ENCODE measurements at places on chromosomes 7 and 10.
A peak's percentile ranks its signal among the peaks of the same experiment; 100 is the strongest.

- DNase-seq = no peak
These were observed 3.3 kb downstream of the SEMA3A start for GRCh38 chr7:84191261-84191660.

GRCh38 chr7:135167365-135167917 lies 3.1 kb downstream of the CYREN start:
- no peak for DNase-seq

DNA sequence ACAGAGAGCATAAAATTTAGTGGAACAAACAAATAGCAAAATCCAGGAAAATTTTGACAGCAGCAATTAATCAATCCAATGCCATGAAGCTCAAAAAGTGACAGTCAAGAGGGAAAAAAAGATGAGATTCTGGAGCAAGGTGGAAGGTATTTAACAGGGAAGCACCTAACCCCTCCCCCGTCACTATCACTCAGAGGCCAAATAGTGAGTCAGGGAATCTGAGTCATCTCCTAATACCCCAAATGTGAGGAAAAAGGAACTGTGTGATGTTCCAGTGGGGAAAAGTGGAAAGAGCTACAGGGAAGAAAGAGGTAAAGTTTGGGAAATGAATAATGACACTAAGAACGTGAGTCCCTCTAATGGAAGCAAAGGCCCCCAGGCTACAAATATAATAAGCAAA lies 113.2 kb upstream of the PHF14 start:
- DNase-seq = no peak

DNA sequence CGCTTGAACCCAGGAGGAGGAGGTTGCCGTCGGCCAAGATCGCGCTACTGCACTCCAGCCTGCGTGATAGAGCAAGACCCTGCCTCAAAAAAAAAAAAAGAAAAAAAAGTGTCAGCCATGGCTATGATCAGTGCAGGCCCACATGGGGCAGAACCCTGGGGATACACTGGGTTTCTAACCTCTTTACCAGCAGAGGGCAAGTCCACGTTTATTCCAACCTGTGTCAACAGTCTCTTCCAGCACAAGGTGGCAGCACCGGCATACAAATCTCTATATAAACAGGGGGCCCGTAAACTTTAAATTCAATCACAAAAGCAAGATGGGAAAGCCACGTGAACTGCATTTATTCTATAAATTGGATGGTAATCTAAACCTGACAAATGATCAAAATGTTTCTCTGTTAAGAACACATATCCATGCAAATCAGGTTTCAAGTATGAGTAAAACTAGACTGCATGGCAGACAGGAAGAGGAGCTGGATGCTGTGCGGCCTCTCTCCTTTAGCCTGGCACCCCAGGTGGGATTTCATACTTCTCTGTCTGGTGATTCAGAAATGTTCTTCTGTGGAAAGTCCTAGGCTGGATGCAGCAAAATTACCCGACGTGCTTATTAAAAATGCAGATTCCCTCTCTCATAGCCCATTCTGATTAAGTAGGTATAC lies 60.0 kb upstream of the STEAP1B start:
- peak; percentile 61 for DNase-seq

DNA sequence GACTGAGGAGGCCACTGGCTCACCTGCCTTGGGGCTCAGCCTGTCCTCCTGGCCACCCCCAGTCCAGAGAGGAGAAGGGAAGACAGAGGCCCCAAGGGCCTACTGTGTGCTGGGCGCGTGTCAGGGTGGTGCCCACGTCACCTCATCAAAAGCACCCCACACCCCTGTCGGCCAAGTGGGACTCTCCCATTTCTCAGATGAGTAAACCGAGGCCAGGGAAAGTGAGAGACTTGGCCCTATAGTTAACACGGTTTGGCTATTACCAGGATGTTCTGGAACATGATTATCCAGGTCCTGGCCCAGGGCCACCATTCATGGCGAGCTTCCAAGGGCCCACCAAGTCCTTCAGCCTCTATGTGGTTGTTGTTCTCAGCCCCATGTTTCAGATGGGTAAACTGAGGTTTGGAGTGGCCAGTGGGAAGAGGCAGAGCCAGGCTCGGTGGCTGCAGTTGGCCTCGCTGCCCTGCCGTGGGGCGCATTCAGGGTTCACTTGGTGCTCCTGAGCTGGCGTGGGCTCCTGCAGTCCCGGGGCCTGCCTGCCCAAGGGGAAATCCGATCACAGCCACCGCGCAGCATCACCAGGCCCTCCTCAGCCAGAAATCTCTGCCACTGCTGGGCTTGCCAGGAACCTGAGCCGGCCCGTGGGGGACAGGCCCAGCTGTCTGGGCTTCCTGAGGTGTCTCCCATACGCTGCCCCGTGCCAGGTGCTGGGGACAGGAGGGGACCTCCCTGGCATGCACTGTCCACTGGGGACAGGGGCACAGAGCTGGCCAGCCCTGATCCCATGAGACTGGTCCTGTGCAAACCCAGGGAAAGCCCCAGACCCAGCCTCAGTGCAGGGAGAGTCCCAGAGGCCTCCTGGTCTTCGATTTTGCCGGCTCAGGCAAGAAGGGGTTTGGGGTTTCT lies 117.7 kb upstream of the TNRC18 start:
- DNase-seq = no peak

GRCh38 chr7:137146012-137146455 lies 197.5 kb downstream of the PTN start:
- no peak for DNase-seq

DNA sequence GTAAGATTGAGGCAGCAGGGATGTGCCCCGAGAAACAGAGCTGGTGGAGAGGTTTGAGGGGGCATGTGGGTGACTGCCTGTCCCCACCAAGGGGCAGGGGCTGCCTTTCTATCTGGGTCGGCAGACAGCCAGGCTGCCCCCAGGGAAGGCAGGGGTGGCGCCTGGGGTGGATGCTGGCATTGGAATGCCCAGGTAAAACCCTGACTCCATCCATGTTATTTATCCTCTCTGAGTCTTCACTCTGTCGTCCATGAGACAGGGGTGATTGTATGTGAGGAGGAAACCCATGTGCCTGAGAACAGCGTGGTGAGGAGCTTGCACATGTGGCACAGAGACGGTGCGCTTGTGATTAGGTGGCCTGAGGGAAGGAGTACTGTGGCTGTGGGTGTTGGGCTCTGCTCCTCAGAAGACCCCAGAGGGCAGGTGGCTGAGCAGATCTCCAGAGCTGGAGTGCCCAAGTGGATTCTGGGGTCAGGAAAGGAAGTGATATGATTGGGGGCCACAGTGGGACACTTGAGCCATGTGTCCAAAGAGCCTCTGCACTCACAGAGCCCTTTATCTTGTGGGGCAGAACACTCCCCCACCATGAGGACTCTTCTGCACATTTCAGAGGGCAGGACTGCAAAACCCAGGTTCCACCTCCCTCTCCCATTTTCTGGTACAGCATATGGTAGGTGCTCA lies 100.4 kb upstream of the RET start:
- no peak for DNase-seq

- no peak for DNase-seq
These were observed 81.4 kb downstream of the NRBF2 start for GRCh38 chr10:63214571-63214970.

DNA sequence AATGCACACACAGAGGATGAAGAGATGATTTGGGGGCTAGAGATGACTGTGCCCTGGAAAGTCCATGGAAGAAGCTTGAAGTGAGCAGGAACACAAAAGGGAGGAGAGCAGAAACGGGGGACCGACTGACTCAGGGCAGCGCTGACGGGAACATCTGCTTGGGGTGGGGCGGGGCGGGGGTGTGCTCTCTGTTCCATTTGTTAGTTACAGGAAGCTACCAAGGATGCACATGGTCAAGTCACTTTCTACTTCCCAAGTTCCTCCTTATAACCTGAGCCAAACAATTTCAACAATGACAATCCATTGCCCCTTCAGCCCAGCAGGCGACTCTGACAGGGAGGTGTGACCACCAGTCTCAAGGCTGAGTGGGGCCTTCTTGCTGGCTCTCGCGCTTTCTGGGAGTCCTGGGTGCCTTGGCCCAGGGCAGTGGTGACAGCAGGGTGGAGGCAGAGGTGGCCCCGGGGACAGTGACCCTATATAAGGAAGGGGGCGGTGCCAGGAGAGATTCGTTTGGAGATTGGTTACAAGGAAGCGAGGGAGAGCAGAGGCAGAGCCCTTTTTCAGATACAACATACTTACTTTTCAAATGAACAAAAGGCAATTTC lies 39.6 kb downstream of the CLEC2L start:
- DNase-seq = no peak

DNA sequence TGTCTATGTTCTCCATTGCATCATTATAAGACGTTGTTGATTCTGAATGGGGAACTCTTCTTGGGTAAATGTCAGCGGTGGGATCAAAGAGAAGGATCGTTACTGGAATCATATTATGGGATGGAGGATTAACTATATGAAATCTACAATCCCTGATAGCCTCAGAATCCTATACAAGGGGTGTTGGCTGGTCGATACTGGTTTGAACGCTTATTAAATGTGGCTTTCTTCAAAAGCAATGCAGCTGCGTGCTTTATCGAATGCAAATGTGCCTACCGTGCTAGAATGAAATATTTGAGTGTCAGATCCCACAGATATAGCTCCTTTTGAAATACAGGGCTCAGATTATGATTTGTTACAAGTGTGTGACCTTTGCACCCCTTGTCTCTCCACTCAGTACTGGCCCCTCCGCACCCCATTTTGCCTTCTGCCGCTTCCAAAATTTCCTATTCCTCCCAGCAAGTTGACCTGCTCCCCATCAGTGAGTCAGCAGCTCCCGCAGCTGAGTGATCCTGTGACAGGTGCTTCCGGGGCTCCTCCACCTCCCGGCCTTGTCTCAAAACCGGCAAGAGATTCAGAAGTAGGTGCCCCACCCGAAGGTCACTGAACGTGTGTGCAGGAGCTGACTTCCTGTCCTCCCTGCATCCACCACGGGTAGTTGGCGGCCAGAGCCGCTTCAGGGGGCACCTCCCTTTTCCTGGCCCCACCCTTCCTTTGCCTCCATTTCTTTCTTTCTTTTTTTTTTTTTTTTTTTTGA lies 76.6 kb downstream of the PTPRE start:
- DNase-seq = no peak

GRCh38 chr10:37685741-37686683 lies 171.4 kb downstream of the ZNF248 start:
- DNase-seq = no peak

GRCh38 chr10:15521328-15521903 lies 150.3 kb upstream of the FAM171A1 start:
- no peak for DNase-seq

- no peak for DNase-seq
These were observed 265.1 kb downstream of the CCSER2 start for GRCh38 chr10:84593506-84593905.

DNA sequence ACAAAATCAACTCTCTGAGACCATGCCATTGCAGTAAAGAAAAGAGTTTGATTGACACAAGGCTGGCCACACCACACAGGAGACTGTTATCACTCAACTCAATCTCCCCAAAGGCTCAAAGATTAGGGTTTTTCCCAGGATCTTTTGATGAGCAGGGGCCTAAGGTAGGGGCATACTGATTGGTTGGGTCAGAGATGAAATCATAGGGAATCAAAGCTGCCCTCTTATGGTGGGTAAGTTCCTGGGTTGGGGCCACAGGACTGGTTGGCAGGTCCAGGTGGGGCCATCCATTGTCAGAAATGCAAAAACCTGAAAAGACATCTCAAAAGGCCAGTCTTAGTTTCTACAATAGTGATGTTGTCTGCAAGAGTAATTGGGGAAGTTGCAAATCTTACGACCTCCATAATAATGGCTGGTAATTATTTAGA lies 91.6 kb downstream of the AKR1D1 start:
- no peak for DNase-seq

- DNase-seq = no peak
These were observed 181.3 kb upstream of the FZD1 start for GRCh38 chr7:91082852-91083495.

DNA sequence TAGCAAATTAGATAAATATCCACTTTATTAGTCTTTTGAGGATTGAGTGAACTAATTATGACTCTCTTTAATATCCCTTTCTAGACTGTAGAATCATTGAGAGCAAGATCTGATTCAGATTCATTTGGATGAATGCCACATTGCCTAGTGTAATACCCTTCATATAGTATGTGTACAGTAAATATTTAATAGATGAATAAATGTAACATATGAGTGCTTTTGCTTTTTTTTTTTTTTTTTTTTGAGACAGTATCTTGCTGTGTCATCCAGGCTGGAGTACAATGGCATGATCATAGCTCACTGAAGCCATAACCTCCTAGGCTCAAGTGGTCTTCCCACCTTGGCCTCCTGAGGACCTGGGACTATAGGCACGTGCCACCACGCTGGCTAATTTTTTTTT lies 14.8 kb downstream of the SAMD8 start:
- no peak for DNase-seq

- DNase-seq = no peak
These were observed 205.3 kb downstream of the BUB3 start for GRCh38 chr10:123359539-123359938.

GRCh38 chr7:144747936-144748335 lies 87.9 kb downstream of the TPK1 start:
- no peak for DNase-seq

GRCh38 chr7:97200018-97200417 lies 82.5 kb downstream of the SDHAF3 start:
- DNase-seq = no peak

- no peak for DNase-seq
These were observed 23.9 kb downstream of the LOXL4 start for GRCh38 chr10:98244141-98244540.

DNA sequence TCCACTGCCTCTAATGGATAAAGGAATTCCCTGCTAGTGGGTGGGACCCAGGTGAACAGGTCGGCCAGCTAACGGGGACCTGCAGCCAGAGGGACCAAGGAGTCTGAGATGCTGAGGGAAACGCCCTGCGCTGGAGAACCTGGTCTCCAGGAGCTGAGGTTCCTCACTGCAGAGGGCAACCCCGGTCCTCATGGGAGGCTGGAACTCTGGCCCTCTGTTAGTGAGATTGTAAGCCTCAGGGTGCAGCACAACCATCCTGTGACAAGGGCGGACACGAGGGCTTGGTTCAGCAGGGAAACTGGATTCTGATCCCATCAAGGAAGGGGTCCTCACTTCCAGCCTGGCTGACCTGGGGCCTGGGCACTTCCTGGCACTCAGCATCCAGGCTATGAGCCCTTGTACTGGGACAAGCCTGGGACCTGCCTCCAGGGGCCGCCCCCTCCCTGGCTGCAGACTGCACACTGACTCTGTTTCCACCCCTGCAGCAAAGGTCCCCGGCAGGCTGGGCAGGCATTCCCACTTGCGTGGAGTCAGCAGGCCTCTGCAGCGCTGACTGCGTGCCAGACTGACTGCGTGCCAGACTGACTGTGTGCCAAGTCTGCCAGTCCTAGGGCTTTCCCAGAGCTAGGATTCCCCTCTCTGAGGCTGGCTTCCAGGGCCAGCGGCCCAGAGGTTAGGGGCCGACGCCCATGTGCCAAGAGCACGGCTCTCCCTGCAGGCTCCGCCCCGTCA lies 143.2 kb downstream of the MAPK8 start:
- DNase-seq = no peak

GRCh38 chr10:126198681-126199080 lies 189.6 kb downstream of the ADAM12 start:
- DNase-seq = no peak

All from stimulated activated CD4-positive, alpha-beta T cell treated with anti-CD3 and anti-CD28 coated beads, Interleukin-15, amount 100 ng/mL, for 48 hours (primary cell).